Left cardiac atrium (tissue), 4 donors: ENCODE measurements at places on chromosomes 3 and 15.

GRCh38 chr3:30934208-30934550, 39.7 kb upstream of the GADL1 start:
- no peak for DNase-seq

DNA sequence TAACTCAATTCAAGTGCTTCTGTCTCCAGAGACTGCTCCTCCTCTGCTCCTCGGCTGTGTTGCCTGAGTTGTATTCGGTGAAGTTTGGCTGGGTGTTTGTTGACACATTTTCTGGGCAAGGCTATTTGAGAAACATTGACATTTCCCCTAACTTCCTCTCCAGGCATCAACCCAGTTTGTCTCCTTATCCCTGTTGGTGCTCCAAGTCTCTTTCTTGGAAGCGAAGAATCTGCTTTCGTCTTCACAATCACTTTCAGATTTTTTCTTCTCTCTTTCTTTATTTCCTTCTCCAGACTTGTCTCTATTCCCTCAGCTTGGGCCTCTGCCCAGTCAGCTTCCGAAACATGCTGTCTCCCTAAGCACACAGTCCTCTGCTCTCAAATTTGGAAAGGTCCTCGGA, 84.7 kb downstream of the ETV5 start:
- DNase-seq: peak; percentile 32

GRCh38 chr3:176872771-176873209, 324.5 kb downstream of the TBL1XR1 start:
- peak; percentile 29 for DNase-seq

DNA sequence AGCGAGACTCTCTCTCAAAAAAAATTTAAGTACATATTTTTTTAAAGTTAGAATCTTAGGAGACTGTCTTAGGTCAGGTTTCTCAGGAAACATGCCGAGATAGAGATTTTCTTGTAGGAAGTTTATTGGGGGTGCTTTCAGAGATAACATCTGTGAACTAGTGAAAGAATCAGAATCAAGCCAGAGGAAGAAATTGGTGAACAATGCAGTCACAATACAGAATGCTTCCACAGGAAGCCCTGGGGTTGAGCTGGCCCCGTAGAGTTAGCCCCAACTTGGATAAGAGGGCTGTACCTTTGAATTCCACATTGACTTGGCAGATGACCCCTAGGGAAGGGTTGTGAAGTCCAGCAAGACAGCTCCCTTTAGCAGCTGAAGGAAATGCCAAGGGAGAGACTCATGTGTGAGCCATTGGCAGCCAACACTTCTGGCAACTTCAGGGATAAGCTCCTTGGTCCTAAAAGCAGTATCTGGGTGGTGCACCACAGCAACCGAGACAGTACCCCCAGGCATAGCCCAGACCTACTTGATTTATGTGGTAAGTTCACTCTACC, 7.1 kb upstream of the PLCB2 start:
- peak; percentile 3 for DNase-seq

DNA sequence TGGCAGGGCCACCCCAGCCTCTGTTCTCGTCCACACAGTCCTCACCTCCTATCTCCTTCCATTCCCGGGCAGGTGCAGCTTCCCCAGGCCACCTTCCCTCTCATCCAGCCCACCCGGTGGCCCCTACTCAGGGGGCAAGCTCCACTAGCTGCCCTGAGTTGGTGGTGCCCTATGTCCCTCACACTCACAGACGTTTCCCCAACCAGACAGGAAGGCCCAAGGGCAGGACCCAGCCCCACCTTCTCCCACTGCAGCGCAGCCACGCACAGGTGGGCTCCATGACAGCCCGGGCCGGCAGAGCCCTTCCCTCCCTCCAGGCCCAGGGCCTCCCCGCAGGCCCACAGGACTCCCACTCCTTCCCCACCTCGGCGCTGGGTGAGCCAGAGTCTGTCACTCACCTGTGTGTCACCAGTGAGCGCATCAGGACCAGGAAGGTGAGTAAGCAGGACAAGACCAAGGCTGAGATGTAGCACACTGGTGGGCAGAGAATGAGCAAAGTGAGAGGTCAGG, 11.1 kb downstream of the ISLR start:
- no peak for DNase-seq

DNA sequence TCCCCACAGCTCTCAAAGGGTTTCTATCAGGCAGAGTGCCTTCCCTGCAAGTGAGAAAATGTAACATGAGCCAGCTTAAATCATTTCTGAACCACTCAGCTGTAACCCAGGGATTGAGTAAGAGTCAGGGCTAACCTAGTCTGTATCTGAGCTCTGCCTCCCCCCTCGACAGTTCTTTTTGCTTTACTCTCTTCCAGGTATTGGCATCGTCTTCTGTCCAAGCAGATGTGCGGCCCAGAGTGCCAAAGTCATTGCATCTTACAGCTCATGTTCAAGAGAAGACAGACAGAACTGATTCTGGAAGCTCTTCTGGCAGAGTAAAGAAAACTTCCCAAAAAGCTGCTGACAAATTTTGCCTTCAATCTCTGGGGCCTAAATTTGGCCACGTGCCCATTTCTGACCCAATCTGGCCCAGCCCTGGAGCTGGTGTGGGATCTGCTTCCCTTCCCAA, 74.8 kb downstream of the ABHD5 start:
- DNase-seq: no peak

DNA sequence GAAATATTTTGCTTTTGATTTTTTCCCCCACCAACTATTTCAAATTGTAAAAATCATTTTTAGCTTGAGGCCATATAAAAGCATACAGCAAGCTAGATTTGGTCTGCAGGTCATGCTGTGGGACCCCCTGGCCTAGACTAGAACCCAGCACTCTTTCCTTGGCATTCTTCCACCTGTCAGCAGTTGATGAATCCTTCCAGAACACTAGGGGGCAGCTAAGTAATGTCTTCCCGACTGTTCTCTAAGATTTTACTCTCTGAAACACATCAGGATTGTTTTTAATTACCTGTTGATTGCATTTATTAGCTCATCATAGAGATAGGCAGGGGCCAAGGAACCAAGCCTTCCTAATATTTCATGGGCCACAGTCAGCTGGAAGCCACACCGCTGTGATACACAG, 174.5 kb downstream of the CACNA1D start:
- DNase-seq: no peak

DNA sequence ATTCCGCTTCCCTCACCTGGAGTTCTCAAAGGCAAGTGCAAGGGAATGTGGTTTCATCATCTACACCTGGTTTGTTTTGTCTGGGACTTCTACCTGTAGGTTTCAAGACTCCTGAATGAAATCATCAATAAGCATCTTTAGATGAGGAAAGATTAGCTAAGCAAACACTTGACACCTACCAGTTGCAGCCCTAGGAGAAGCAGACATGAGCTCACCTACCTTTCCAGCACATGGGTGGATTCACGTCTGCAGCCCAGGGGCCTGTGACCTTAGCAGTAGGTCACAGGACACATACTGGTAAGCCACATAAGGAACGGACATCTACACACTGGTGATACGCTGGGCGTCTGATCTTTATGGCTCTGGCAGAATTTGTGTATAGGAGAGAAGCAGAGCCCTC, 26.7 kb downstream of the SLCO2A1 start:
- no peak for DNase-seq

GRCh38 chr3:132925256-132925930, 112.8 kb upstream of the TMEM108 start:
- DNase-seq: no peak

DNA sequence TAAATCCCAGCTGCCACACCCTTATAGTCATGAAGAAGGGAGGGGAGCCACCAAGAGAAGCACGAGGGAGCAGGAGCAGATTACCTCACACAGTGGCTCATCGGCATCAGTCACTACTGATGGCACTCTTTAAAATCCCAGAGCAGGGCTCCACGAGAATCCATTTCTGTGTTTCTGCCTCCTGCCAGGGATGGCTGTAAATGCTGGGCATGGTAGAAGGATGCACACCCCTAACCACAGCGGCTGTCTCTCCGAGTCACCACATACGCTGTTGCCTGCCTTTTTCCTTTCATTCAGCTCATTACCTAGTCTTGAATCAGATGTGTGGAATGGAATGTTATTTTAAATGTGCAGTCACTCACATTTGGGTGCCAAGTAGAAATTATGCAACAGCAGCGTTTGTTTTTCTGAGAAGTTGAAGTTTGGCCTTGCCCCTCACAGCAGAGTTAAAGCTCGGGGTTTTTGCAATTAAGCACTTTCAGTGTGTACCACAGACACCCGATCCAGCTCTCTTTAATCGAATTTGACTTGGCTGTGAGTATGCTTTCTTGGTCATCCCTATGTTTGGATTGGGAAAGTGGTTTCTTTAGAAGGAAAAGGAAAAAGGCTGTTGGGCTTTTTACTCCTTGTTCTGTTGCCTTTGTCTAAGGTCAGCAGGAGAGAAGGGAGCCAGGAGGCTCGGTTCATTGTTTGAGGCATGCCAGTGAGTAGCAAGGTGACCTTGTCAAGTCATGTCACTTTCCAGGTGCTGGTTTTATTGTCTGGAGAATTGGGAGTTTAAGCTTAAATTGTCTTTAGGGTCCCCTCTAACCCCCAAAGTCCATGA, 284.2 kb upstream of the TPM1 start:
- no peak for DNase-seq

GRCh38 chr15:32834156-32834555, 116.4 kb downstream of the GREM1 start:
- no peak for DNase-seq

GRCh38 chr3:66856533-66856932, 141.6 kb upstream of the KBTBD8 start:
- DNase-seq: no peak

DNA sequence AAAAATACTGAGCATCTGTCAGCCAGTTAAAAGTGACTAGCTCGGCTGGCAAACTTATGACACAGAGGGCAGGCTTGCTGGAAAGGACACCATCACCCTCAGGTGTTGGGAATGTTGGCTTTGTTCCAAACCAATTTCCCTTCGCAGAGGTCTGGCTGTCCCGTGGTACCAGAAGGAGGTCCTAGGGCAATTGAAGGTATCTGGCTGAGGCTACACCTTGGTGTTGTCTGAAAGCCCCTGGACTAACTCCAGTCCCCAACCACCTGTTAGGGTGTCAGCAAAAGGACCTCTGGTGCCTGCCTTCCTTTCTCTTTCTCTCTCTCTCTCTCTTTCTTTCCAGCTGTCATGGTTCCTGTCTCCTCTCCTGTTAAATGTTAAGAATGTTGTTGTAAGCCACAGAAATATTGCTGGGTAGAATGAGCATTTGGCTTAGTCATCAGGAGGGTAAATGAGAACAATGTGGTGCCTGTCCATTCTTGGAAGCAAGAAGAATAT, 12.5 kb downstream of the PRR20G start:
- no peak for DNase-seq

GRCh38 chr15:80637747-80638146, 57.4 kb upstream of the ABHD17C start:
- no peak for DNase-seq
